T-helper 17 cell (primary cell): ENCODE measurements at places on chromosomes 3 and 15.

DNA sequence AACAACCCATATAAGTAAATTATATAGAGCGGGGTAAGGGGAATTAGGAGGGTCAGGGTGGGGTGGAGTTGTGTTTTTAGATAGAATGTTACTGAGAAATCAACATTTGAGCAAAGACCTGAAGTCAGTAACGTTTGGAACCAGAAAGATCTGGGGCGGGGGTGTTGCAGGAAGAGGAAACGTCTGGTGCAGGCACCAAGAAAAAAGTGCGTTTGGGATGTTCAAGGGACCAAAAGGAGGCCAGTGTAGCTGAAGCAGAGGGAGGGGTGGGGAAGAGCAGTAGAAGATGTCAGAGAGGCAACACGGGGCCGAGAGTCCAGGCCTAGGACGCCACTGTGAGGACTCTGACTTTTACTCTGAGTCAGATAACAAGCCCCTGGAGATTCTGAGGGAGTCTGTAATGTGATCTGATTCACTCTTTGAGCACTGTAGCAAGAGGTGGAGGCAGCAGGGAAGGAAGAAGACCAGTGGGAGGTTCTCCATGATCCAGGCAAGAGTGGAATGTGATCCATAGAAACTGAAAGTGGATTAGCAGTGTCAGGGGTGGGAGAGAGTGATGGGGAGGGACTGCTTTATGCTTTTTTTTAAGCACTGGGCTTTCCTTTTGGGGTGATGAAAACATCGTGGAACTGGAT, 179.3 kb upstream of the CHRM5 start:
- no peak for DNase-seq

DNA sequence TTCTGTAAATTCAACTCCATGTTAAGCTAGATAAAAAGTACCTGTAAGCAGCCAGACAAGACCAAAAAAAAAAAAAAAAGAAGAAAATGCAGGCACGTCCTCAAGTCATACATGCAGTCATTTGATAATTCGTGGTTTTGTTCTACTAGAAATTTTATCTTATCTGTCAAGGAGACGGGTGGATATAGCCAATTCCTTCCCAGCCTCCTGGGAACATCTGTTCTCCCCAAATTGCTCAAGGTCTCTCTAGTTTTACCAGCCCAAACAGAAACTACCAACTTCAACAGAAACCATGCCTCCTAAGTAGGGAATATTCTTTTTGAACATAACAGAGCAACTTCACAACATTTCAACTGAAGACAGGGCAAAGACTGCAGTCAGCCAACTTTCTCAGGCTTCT, 19.5 kb downstream of the RYK start:
- no peak for DNase-seq

GRCh38 chr15:47551079-47551478, 166.2 kb upstream of the SEMA6D start:
- DNase-seq = no peak

DNA sequence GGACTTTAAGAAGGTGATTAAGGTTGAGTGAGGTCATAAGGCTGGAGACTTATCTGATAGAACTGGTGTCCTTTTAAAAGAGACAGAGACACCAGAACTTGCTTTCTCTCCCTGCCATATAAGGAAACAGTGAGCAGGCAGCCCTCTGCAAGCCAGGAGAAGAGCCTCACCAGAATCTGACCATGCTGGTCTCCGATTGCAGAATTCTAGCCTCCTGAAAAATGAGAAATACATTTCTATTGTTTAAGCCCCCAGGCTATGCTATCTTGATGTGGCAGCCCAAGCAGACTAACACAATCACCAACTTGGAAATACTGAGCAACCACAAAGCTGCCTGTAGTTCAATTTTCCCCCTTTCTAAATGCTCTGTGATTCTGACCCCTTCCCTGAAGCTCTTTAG, 161.4 kb upstream of the RARB start:
- no peak for DNase-seq

DNA sequence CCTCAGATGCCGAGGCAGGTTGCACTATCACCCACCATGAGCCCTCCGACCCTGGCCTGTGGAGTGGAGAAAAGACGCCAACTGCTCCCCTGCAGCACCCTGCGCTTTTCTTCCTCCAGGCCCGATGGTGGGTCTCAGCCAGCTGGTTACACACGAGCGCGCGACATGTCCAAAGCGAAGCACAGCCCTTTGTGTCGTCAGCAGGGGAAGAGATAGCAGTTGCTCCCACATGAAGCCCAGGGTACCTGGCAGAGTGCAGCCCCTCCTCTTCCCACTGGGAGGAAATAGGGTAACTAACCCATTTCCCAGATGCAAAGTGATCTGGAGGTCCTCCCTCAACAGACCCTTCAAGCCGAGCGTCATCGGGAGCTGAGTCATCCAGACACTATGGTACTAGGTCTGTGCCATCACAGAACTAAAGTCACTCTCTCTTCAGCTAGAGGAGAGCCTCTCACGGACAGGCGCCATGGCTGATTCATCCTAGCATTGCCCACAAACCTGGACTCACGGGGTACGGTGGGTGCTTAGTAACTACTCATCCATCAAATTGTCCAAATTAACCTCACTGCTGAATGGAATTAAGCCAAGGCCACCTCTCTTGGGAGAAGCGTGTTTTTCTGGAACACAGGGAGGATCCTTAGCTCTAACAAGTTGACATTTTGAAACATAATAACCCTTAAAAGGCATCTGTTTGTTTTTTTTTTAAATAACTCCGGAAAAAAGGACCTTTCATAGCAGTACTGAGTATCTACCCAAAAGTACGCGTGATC, 45.2 kb upstream of the BDH1 start:
- no peak for DNase-seq

GRCh38 chr3:44995142-44995770, 19.2 kb downstream of the EXOSC7 start:
- DNase-seq = no peak

DNA sequence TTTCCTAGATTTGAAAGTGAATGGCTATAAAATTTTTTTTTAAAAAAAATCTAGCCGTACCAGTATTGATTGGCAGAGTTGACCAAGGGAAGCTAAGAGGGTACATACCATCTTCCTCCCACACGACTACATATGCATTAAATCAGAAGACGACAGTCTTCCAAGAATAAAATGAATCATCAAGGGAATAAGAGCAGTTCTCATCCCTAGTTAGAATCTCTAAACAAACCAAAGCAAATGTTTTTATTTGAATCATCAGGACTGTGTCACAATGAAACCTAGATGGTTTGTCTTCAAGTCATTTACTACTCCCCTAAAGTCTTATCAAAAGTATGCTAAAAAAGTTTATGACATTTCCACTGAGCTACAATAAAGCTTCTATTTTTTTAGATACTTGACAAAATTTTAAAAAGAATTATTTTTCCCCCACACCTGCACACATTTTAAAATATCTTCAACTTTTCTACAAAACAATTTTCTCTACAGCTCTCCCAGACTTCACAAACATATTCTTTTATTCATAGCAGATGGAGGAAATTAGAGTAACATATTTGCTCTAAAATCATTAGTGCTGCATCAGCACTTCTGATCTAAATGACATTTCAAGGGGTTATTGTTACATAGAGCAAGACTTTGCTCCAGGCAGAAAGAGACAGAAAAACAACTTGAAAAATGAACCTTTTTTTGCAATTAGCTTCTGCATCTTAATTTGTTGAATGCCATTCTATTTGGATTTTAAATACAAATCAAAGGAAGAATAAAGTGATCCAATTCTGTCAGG, 547.1 kb downstream of the FHIT start:
- no peak for DNase-seq

DNA sequence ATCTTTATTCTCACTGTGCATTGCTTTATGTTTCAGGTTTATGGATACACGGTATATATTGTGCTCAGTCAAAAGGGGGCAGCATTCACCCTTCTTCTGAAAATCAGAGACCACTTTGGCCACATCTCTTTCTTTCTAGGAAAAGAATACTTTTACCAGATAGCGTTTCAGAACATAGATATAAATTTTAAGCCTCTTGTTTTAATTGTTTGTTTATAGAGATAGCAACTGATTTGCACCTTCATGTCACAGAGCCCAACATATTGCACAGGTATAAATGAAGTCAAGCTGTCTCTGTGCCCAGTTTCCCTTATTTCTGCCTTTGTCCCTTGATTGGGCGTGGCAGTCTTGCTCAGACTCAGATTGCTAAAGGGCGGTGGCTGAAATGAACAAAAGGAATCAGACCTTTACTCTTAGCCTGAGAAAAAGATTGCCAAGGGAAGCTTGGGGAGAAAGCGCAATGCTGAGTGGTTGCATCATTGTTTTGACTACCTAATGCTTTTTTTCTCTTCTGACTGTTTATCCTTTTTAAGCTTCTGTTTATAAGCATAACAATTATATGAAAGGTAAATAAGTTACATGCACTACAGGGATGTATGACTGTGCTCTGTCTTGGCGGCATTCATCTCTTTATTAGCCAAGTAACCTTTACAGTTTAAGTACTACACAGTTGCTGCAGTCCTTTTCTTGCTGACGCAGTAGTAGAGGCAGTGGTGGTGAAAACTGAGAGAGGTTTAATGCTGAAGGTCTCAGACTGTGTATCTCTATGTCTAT, 70.8 kb upstream of the ZBTB20 start:
- no peak for DNase-seq

GRCh38 chr15:58627046-58627445, 122.5 kb downstream of the ADAM10 start:
- no peak for DNase-seq

DNA sequence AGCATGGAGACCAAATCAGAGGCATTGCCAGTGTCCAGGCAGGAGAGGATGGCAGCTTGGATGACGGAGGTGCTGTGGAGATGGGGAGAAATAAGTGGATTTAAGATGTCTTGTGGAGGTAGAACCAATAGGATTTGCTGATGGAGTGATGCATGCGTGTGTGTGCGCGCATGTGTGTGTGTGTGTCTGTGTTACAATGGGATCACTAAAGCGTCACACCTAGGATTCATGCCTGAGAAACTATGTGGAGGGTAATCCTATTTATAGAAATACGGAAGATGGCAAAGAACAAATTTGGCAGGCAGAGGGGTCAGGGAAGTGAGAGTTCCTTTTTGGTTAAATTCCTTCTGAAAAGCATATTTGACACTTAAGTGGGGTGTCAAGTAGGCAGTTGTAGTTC, 64.8 kb upstream of the ARL8B start:
- no peak for DNase-seq

GRCh38 chr3:129564981-129565644, 22.1 kb downstream of the H1-8 start:
- DNase-seq = no peak

DNA sequence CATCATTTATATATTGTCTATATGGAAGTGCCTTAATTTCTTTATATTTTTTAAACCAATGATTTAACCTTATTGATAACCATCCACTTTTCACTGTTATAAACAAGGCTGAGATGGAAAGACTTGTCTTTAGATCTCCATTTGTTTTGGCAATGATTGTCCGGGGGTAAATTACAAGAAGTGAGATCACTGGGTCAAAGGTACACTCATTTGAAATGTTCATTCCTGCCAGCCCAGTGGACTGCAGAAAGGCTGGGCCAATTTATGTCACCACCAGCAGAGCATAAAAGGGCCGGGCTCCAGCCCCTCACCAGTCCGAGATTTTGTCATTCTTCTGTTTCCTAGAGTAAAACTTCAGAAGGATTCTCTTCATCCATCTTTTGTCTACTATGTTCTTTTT, 93.6 kb upstream of the NEO1 start:
- no peak for DNase-seq

DNA sequence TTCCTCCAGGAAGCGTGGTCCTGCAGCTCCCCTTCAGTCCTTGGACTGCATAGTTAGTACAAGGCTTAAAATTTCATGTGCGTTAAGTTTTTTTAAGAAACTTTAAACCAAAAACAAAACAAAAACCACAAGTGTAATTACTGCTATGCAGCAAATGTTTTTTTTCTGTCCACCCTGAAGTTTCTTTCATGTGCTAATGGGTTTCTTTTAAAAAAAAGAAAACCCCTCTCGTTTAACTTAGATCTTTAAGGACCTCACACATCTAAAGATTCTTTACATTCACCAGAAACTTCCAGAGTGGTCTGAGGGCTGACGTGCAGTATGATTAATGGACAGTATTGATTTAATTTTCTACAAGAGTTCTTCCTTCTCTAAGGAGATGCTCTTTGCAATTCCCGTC, 72.0 kb upstream of the PYGO1 start:
- no peak for DNase-seq

DNA sequence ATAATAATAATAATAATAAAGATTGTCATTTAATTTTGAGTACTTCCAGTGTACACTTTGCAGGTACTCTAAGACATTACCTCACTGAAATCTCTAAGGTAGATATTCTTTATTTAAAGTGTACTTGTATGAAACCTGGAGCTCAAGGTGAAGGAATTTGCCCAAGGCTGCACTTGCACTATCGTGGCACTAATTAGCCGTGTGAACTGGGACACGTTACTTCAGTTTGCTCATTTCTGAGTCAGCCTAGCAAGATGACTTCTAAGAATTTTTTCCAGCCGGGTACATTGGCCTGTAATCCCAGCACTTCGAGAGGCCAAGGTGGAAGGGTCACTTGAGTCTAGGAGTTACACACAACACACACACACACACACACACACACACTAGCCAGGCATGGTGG, 33.5 kb downstream of the MLH1 start:
- no peak for DNase-seq

DNA sequence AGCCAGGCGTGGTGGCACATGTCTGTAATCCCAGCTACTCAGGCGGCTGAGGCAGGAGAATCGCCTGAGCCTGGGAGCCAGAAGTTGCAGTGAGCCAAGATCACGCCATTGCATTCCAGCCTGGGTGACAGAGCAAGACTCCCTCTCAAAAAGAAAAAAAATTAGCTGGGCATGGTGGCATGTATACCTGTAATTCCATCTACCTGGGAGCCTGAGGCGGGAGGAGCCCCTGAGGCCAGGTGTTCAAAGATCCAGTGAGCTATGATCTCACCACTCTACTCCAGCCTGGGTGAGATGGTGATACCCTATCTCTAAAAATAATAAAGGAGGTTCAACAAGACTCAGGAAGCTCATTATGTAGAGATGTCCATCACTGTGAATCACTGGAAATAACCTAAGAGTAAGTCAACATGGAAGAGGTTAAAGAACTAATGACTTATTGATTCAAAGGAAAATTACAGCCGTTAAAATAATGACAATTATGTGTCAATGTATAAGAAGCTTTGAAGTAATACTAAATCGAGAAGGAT, 19.8 kb upstream of the RAB7A start:
- DNase-seq = no peak

- DNase-seq = no peak
These were observed 35.8 kb downstream of the THSD4 start for GRCh38 chr15:71151081-71151480.

DNA sequence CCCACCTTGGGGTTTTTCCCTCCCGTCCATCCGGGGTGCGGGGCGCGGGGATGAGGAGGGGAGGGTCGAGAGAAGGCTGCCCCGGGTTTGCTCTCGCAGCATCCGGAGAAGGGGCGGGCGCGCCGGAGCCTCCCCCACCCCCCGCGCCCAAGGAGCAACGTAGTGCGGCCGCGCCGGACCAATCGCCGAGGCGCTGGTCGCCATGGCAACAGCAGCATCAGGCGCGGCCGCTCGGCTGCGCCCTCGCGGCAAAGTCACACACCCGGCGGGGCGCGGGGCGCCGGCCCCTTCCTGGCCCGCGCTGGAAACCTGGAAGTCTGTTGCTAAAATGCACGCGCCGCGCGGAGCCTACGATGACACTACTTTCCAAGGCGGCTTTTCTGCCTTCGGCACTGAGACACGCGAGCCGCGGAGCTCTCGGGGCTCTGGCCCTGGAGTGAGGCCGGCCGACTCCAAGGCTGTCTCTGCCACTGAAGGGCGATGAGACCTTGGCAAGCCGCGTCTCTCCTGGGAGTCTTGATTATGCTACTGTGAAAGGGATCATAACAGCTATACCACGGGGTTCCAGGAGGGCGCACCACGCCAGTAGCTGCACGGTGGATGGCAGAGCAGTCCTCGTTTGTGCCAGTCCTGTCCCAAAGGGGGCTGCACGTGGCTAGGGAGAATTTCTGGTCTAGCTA, at the start of gene IQSEC1:
Gene IQSEC1, minus strand, starts transcription at position 104 of the 680 bp plus-strand sequence. CDS start 415 bp downstream, outside the sequence.
- DNase-seq = peak; percentile 51

GRCh38 chr15:31563001-31563400, 236.4 kb downstream of the KLF13 start:
- DNase-seq = no peak
